Naive thymus-derived CD4-positive, alpha-beta T cell (primary cell): ENCODE measurements at places on chromosomes 7 and 10.

GRCh38 chr10:1543596-1543995 is 193.7 kb downstream of the ADARB2 start:
- no peak for DNase-seq

- DNase-seq: no peak
Observed at GRCh38 chr10:4013651-4014121, 228.7 kb upstream of the KLF6 start.

GRCh38 chr7:5598261-5598761 is 174.7 kb upstream of the TNRC18 start:
- no peak for DNase-seq

DNA sequence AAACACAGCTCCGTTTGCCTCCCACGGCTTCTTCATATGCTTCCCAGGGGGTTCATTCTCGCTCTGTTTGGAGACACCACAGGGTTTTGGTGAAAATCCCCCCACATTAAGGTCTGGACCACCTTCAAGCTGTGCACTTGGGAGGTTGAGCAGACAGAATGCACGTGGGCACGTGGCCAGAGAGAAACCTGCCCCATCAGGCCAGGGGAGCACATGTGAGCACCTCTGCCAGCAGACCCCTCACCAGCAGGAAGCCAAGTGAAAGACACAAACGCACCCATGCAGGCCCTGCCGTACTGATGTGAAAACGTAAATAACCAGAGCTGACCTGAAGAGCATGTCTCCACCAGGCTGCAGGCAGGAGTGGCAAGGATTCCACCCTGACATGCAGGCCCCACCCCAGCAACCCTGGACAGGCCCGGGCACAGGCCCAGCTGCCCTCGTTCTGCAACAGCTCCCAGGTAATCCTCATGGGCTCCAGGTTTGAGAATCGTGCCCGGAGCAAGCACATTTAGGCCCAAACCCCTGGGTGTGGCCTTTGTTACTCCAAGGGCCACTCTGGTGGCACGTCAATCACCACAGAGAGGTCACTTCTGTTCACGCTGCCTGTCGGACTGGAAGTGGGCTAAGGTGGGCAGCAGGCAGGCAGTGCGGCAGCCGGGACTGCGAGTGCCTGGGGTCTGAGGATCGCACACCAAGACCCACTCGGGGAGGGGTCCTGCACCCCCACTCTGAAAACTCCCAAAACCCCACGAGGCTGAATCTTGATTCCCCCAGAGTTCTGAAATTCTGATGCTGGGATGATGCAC is 184.4 kb downstream of the PTPRN2 start:
- no peak for DNase-seq

DNA sequence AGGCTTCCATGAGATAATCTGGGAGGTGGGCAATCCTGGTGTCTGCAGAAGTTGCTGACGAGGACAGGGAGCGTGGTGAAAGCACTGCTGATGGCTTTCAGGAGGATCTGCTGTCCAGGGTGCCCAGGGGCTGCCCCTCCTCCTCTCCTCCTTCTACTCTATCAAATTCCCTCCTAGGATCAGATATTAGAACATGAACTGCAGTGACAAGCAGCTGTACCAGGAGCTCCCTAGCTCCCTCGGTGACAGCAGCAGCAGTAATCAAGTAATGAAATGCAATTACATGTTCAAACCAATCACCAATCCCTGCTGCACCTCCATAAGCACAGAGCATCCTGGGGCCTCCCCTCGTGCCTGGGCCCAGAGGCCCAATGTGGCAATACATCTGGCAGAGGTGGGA is 46.9 kb downstream of the GRID1 start:
- DNase-seq: no peak

DNA sequence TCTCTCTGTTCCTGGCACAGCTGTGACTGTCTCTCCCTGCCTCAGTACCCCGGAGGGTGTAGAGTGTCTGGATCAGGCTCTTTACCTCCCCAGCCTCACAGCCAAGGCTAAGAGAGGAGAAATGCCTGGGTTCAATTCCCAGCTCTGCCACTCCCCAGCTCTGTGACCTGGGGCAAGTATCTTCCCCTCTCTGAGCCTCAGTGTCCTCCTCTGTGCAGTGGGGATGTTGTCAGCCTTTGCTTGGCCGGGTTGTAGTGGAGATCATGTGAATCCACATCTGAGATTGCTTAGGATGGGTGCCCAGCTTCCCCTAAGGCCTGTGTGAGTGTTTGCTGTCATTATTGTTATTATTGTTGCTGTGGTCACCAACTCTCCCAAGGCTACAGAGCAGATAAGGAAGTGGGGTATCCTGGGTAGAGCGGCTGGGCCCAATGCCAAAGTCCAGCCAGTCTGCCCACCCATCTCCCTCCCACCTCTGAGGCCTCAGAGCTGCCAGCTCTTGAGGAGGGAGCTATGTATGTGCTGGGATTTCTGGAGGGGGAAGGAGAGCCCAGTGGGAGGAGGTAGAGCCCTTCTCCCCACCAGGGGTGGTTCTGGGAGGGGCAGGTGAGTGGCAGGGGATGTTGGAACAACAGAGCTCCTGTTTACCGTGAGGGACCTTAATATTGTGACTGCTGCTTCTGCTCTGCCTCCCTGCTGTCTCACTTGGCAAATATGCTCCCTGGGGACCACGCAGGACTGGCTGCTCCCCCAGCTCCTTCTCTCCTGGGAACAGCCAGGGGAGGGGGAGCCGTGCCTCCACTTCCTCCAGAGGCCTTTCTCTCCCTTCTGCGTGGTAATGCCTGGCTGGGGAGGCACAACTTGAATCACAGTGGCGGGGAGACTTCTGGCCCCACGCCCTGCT is 170.5 kb downstream of the RPS24 start:
- no peak for DNase-seq
